NCI-H1092 treated with DMSO at 0.1 percent for 48 hours (cell line): ENCODE measurements at places on chromosomes 7 and 10.
A peak's percentile ranks its signal among the peaks of the same experiment; 100 is the strongest.

DNA sequence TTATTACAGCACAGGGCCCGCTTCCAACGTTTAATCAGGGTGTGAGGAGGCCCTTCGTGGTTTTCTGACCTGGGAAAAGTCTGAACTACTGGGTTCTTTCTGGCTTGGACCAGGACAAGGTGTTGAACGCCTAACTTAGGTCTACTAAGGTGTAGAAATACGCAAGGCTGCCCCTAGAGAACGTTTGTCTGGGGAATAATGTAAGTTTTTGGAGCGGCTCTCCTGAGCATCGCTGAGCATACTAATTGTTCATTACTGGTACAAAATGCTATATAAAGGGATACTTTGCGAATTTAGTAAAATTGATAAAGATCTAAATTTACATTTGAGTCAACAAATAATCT is 32.4 kb upstream of the TOMM7 start:
- no peak for DNase-seq

- no peak for DNase-seq
Observed at GRCh38 chr10:124217031-124217430, 123.6 kb upstream of the CHST15 start.

- no peak for DNase-seq
Observed at GRCh38 chr10:126350216-126350992, 37.9 kb downstream of the ADAM12 start.

GRCh38 chr10:127774766-127775559 is 38.0 kb downstream of the FOXI2 start:
- no peak for DNase-seq

- DNase-seq = peak; percentile 78
Observed at GRCh38 chr7:101507791-101508252, 121.3 kb downstream of the MYL10 start.

DNA sequence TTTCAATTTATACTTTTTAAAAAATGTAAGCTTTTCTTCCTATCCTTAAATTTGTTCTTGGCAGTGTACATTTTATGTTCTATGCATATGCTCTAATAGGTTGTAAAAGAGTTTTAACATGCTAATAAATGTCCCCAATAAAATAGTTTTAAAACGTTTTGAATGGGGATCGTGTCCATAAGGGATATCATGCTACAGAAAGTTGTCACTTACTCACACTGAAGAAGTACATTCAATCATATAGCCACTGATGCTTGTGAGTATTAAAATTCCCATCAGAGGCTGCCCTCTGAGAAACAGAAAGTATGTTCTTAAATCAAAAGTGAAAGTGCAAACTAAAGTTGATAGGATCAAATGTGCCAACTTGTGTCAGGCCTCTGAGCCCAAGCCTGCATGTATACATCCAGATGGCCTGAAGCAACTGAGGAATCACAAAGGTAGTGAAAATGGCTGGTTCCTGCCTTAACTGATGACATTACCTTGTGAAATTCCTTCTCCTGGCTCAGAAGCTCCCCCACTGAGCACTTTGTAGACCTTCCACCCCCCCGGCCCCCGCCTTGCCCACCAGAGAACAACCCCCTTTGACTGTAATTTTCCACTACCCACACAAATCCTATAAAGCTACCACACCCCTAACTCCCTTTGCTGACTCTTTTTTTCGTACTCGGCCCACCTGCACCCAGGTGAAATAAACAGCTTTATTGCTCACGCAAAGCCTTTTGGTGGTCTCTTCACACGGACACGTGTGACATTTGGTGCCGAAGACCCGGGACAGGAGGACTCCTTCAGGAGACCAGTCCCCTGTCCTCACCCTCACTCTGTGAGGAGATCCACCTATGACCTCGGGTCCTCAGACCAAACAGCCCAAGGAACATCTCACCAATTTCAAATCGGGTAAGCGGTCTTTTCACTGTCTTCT is 877 bp upstream of the NOD1 start:
- no peak for DNase-seq

GRCh38 chr10:110137142-110137545 is 70.3 kb upstream of the MXI1 start:
- DNase-seq = peak; percentile 42

GRCh38 chr7:73366990-73367389 is 39.0 kb downstream of the FKBP6 start:
- peak; percentile 57 for DNase-seq

DNA sequence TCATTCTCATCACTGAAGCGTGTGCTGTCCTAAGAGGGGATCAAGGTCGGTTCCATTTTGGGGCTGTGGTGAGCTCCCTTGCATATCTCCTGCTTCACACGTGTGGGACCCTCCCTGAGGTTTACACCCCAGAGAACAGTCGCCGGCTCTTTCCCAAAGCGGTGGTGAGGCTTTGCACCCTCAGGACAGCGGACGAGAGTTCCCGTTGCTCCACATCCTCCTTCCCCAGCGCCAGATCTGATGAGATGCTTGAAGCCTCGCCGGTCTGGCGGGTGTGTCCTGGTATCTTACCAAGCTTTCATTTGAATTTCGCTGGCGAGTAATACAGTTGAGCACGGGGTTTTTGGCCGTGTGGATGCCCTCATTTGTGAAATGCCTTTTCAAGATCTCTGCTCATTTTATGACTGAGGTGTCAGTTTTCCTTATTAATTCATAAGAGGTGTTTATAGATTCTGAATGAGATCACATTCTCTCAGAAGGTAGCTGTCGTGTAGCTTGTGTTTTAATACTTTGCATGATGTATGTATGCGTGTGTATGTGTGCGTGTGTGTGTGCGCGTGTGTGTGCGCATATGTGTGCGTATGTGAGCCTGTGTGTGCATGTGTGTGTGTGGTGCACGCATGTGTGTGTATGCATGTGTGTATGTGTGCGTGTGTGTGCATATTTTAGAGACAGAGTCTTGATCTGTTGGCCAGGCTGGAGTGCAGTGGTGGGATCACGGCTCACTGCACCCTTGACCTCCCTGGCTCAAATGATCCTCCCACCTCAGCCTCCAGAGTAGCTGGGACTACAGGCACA is 30.7 kb downstream of the ELFN1 start:
- DNase-seq = no peak

DNA sequence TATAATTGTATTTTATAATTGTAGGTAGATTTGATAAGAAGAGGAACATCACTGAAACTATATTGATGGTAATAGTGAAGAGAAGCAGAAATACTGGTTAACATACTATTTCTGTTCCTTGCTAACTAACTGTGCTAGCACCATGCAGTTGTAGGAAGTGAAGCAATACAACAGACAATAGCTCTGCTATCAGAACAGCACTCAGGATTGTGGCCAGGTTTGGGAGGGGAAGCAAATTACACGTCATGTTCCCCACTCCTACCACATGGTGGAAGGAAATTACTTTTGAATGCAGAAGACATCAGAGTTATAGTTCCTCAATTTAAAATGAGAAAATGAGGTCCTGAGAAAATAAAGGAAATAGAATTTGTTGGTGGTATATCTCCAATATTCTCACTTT is 151.1 kb downstream of the DGKB start:
- DNase-seq = no peak

DNA sequence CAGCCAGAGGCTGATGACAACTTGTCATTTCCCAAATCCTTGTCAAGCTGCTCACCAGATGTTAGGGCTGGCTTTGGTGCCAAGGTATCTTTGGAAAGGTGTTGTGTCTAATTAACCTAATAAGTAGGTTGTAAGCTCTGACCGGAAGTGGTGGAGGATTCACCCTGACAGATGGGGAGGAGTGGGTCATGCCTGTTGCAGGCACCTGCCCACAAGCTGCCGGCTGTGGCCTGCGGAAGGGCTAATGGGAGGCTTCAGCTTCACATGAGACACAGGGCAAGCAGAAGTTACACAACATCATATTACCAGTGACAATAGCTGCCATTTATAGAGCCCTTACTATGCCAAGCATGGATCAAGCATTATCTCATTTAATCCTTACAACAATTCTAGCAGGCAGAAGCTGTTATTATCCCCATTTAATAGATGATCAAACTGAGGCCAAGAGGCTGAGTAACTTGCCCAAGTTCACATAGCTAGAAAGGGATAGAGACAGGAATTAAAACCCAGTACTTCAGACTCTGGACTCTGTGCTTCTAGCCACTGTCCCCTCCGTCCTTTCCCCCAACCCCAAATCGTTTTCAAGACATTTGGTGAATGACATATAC is 63.1 kb upstream of the DUSP5 start:
- no peak for DNase-seq

DNA sequence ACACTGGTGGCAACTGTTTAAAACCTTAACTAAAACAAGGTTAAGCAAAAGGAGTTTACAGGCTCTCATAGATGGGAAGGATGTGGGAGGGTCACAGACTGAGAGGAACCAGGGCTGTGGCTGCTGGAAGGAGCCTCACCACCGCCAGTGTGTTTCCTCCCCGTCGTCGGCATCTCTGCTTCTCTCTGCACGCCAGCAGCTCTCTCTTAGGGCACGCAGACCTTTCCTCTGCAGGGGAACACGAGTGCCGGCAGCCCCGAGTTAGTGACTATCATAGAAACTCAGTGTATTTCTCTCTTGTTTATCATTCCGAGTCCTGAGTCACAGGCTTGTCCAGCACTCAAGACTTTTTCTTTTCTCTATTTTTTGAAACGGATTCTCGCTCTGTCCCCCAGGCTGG is 8.1 kb upstream of the SH2D4B start:
- DNase-seq = no peak

DNA sequence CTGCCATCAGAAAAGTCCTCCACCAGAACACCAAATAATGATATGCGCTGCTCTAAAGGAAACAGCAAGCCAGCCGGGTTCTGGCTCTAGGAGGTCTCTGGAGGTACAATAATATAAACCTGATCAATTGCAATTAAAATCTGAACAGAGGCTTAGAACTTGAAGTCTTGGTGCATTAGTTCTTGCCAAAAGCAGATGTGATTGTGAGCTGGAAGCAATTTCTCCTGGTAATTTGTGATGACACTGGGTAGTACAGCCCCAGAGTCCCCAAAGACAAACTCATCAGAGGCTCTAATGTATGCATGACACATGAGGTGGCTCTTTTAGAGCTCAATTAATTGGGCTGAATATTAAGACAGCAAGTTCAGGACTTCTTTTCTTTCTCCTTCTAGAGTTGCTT is 3.3 kb downstream of the ETV1 start:
- DNase-seq = no peak

GRCh38 chr10:118610577-118610976 is 15.1 kb upstream of the PRLHR start:
- no peak for DNase-seq

DNA sequence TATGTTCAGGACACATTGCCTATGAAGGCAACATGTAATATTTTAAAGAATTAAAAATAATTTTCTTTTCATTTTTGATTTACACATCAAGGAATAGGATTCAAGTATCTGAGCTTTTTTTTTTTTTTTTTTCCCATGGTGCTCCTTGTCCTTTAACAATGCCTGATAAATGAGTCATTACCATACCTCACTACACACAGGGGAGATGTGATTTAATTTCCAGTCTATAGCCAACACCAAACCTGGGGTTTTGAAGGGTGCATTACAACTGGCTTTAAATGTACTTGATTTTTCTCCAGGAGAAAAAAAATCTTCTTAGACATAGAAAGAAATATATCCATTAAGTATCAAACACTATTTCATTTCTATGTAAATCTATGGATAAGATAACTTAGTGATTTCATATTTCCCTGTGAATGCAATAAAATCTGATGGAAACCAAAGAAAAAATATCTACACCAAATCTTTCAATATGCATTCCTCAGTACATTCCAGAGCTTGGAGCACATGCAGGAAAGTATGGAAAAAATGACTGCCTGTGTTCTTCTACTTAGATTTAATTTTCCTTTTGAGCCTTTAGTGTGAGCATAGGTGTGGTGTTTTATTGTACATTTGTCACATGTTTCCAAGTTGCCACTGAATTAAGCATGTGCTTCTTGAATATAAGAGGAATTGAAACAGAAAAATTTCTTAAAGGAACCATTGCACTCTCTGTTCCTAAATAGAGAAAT is 204.8 kb upstream of the MEOX2 start:
- DNase-seq = no peak

DNA sequence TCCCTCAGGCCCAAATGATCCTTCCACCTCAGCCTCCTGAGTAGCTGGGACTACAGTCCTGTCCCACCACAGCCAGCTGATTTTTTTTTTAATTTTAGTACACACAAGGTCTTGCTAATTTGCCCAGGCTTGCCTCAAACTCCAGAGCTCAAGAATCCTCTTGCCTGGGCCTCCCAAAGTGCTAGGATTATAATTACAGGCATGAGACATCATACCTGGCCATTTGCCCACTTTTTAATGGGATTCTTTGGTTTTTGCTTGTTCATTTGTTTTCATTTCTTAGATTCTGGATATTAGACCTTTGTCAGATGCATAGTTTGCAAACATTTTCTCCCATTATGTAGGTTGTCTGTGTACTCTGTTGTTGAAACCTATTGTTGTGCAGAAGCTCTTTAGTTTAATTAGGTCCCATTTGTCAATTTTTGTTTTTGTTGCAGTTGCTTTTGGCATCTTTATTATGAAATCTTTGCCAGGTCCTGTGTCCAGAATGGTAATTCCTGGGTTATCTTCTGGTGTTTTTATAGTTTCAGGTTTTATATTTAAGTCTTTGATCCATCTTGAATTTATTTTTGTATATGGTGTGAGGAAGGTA is 95.2 kb downstream of the GLCCI1 start:
- no peak for DNase-seq

DNA sequence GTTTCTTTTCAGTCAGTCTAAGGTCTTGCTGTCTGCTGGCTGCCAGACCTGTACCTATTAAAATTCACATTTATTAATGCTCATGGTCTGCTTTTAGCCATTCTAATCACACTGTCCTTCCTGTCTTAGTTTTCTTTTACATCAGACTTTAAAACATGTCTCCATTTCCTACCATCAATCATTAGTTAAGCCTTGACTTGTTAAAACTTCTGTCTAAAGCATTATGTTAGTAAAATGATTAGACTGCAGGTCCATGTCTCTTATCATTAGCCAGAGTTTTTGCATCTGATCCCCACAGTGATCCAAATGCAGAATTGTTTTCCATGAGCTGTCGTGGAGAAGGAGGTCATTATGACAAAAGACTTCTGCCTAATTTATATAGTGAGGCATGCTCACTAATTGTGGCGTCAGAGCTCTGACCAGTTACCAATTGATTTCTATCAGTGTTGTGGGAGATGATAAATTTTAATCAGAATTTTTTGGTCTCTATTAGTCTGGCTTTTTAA is 226.5 kb downstream of the DKK1 start:
- no peak for DNase-seq

DNA sequence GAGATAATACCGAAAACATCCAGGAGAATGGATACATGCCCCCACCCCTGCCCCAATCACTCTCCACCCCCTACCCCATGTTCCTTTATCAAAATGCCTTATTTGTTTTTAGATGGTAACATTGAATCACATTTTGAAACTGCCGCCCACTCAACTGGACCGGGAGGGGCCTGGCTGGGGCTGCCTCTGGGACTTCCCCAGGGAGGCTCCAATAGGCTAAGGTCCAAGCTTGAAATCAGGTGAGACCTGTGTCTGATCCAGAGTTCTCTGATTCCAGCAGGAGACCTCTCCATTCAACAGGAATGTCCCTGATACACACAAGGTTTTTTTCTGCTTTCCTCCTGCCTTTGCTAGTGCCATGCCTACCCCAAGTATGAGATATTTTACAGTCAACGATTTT is 43.8 kb upstream of the ACSL5 start:
- no peak for DNase-seq
